LHCN-M2 (cell line): ENCODE measurements at places on chromosomes 16 and 17. TPM values are rescaled to one million over a fixed set of nuclear protein-coding genes. Genes with fewer than 3 reads are reported as not detected.

DNA sequence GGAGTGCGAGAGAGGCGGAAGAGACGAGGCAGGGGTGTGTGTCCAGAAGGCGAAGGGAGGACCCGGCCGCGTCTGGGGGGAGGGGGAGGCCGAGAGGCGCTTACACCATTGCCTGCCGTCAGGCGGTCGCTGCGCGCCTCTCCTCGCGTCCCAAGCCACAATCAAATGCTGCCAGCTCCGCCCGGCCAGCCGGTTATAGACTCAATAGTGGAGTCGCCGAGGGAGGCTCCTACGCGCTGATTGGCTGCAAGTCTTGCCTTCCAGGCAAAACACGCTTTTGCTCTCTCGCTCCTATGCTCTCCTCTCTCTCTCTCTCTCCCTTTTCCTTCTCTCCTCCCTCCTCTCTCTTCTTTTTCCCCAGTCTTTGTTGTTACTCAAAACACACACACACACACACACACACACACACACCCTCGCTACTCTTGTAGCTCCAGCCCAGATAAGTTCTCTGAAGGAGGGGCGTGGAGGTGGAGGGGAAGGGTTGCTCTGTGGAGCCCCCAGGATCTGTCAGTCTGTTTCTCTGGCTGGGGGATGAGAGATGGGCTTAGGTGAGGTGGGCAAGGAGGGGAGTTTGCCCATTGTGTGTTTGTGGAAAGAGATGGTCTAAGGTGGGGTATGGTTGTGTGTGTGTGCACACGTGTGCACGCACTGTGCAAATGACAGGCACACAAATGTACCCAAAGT lies at the start of gene DLX3:
DLX3 (minus strand) TSS at position 170 of the 684 bp plus-strand sequence. CDS start 226 bp downstream, outside the sequence.
- DNase-seq = peak; percentile 80

GRCh38 chr16:11681976-11682654 lies 13.9 kb downstream of the SNN start:
- DNase-seq = no peak

DNA sequence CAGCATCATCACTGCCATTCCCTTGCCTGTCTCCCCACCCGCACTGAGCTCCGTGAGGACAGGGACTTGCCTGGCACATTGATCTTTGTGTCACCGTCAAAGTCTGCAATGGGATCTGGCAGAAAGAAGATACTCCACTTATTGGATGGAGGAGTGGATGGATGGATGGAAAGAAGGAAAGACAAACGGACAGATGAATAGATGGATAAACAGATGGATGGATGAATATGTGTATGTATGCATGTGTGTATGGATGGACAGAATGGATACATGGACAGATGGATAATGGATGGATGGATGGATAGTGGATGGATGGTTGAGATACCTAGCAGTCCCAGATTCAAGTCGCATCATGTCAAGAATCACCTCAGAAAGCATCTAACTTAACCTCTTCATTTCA lies 99.9 kb downstream of the SDK2 start:
- DNase-seq = no peak

Gene MMP2
- 349 and 405 TPM in 2 replicates for total RNA-seq

GRCh38 chr16:24775455-24775854 lies 46.0 kb downstream of the TNRC6A start:
- no peak for DNase-seq

DNA sequence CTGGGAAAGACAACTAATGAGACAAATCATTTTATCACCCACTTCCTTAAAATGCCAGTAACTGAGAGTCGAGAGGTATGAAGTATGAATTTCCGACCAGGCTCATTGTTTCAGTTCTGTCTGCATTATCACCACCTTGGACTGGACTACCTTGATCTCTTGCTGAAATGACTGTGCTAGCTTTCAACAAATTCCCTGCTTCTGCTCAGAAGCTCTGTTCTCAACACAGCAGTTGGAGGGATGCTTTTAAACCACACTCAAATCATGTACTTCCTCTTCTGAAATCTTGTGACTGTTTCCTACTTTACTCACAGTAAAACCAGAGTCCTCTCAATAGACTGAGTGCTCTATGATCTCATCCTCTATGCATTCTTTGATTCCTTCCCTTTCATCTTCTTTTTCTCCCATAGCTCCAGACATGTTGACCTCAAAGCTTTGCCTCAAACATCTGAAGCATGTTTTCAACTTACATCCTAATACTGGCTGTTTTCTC lies 195.8 kb downstream of the KCNJ2 start:
- peak; percentile 72 for DNase-seq

Gene NOTUM
- 0.75 and 0.90 TPM in 2 replicates for total RNA-seq

Gene GPS2
- 98.7 and 119 TPM in 2 replicates for total RNA-seq

DNA sequence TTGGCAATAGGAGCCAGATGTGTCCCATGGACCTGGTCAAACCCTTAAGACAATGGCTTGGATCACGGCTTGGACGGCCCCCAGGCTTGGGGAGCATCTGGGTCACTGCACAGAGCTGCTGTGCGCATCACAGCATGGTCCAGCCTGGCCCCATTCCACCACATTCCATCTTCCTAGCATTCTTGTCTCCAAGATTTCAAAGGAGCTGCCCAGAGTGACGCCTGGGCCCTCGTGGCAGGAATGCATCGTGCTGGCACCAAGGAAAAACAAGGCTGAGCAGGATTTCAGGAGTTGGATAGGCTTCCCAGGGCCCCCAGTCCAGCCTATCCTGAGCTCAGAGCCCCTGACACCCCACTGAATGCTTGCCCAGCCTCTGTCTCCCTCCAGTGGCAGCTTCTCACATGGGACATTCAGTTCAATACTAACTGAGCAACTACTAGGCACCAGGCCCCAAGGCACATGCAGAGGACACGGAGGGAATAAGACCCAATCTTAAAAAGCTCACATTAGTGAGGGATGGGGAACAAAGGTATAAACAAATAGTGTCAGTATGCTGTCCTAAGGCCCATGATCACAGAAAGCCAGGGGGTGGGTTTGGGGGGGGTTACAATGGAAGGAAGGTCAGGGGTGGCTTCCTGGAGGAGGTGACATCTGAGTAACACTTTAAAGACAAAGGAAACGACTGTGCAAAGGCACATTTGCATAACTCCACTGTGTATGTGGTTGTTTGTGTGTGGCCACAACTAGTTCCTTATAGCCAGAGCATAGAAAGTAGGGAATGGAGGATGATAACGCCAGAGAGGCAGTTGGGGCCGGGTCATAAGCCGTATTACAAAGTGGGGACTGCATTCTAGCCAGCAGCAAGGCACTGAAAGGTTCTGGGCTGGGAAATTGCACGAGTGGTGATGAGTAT lies 34.1 kb downstream of the TK2 start:
- peak; percentile 65 for DNase-seq

DNA sequence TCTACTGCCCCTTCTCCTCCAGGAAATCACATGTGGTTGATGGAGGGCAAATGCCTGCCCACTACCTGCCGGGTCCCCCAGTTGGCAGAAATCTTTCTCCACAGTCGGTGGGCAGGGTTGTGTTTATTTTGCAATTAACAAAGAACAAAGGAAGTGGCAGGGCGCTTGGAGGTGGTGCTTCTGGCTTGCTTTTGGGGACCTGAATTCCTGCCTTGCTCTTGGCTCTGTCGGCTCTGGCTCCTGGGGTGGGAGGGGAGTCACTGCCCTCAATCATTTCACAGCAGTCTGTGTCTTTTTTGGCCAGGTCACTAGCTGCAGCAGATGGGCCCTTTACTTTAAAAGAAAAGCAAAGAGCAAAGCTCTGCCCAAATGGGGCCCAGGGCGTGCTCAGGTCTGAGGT lies 69.2 kb downstream of the C16orf78 start:
- no peak for DNase-seq

DNA sequence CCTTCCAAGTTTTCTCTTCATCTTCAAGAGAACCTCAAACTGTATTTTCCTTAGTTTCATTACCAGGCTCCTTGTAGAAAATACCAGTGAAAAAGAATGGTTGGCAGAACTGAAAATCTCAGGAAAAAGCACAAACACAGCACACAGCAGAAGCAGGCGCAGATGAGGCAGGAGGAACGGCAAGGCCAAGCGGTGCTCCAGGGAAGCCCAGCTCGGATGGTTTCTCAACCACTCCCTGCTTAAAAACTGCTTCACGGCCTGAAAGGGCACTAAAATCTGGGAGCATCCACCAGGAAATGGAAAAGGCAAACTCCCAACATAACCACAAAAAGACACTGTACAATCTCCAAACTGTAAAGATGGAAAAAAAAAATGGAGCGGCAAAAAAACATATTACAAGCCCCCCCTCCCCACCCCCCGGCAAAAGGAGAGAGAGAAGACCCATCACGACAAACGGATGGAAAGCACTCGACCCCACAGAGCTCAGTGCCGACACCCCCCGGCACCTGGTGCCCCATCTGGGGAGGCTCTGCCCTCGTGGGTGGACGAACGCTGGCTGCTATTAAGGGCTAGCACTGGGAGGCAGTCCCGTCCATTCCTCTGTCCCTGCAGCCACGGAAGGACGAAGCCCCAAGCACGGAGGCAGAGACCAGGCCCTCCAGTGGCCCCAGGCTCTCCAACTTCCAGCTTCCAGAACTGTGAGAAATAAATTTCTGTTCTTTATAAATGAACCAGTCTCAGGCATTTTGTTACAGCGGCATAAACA lies 127.5 kb downstream of the ZNF778 start:
- DNase-seq = no peak

GRCh38 chr17:31074772-31075555 lies 19.8 kb upstream of the NF1 start:
- peak; percentile 9 for DNase-seq

DNA sequence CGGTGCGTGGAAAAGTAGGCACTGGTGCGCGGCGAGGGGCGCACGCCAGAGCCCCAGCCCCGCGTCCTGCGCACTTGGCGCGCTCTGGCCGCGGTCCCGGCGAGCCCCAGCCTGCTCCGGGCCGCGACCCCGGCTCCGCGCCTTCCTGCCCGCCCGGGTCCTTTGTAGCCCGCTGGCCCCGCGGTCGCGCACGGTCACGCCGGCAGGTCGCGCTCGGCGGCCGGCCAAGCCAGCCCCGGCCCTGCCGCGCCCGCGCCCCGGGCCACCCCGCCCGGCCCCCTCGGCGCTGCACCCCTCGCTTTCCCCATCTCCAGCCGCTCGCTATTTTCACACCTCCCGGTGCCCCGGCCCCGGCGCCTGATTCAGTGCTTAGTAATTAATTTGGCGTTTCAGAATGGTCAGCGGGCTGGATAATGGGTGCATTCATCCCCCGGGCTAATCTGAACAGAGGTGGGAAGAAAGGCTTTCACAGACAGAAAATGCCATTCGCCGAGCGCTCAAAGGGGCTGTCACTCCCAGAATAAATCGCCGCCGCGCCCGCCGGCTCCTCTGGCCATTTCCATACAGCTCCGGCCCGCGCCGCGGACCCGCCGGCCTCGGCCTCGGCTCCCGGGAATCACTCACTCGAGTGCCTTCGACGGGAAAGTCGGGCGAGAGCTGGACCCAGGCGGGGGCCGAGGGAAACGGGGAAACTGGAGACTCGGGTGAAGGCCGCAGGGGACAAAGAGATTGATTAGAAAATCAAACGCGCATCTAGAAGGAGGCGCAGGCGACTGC lies 17.8 kb upstream of the NTN1 start:
- no peak for DNase-seq

Gene CHST6
- 1.8 and 1.9 TPM in 2 replicates for total RNA-seq

Gene CA5A
- not detected in 2 replicates for total RNA-seq

GRCh38 chr16:57092786-57093411 lies 516 bp downstream of the CPNE2 start:
- no peak for DNase-seq

Gene PMP22
- total RNA-seq = 23.6 and 26.4 TPM in 2 replicates

DNA sequence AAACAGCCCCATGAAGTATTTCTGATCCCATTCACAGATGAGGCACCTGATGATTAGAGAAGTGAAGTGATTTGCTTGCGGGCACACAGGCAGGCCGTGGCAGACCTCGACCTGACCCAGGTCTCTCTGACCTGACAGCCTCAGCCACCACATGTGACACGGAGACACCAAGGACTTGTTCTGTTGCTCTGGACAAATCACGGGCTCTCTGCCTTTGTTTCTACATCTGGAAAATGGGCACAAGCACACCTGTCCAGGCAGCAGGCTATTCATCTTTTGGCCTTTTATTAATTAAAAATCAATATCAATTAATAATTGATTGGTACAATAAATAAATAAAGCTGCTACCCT lies 3.4 kb downstream of the MAP3K14 start:
- no peak for DNase-seq

DNA sequence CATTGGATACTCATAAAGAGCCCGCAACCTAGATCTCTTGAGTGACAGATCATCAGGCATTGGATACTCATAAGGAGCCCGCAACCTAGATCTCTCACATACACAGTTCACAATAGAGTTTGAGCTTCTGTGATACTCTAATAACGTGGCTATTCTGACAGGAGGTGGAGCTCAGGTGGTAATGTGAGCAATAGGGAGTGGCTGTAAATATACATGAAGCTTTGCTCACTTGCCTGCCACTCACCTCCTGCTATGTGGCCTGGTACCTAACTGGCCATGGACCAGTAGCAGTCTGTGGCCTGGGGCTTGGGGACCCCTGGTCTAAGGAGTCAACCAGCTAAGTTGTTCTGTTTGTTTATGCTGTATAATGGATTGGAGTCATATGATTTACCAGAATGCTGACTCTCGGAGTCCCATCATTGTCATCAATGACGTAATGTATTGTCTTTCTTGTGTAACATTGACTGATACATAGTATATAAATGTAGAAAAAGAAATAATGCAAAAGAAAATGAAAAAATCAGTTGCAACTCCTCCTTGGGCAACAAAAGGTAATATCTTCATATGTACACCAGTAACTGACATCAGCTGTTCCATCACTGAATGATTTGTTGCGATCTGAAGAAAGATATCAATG lies 17.5 kb downstream of the ABCA9 start:
- no peak for DNase-seq

Gene INCA1
- 0.34 and 0.64 TPM in 2 replicates for total RNA-seq

DNA sequence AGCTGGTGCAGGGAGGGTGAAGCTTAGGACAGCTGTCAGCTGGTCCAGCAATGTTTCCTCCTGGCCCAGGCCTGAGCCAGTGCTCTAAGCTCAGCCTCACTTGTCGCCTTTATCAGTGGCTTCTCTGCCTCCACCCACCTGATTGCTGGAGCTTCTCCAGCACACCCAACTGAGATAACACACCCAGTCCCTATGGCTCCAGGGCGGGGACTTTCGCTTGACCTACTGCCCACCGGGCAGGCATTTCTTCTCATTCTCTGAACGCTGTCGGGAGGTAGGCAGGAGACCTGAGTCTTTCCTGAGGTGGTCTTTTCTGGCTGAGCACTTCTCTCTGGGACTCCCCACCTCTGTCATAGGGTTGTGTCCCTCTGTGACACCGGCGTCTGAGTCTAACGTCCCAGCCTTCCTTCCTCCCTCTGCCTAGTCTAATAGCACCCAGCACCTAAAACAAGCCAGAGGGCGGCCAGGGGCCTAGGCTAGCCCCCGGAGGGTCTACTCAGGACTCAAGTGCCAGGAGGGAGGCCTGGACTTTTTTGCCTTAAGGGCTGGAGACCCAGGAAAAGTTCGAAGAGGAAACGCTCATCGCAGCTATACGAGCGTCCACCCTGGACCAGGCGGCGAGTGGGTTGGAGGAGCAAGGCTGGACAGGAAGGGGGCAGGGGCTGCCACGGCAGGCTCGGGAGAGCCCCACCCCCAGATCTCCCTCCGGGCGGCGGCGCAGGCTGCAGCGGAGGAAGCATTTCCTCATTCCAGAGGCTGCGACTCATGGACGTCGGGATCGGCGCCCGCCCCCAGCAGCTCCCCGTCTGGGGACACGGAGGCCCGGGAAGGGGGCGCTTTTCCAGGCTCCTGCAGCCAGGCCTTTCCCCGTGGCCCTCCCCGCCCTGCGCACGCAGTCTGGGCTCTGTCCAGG lies 756 bp downstream of the TAX1BP3 start:
- peak; percentile 85 for DNase-seq

GRCh38 chr17:6532441-6532885 lies 23.9 kb downstream of the PITPNM3 start:
- no peak for DNase-seq
